ENCODE measurements at places on chromosomes 6 and 20. TPM values are rescaled to one million over a fixed set of nuclear protein-coding genes. Genes with fewer than 3 reads are reported as not detected.

- DNase-seq: no peak
Observed at GRCh38 chr6:22064558-22064957, 232.3 kb downstream of the PRL start.

- no peak for DNase-seq
Observed at GRCh38 chr6:99369533-99369932, 20.1 kb upstream of the FAXC start.

- no peak for DNase-seq
Observed at GRCh38 chr6:36187446-36187845, 9.1 kb upstream of the BRPF3 start.

GRCh38 chr6:12102350-12102749 lies 90.2 kb downstream of the HIVEP1 start:
- no peak for DNase-seq

The RIPPLY2 gene
- 5.4 TPM for total RNA-seq

- DNase-seq: no peak
Observed at GRCh38 chr6:22330941-22331340, 34.1 kb upstream of the PRL start.
